Activated CD4-positive, alpha-beta T cell treated with anti-CD3 and anti-CD28 coated beads for 24 hours (primary cell): ENCODE measurements at places on chromosomes 7 and 10.

DNA sequence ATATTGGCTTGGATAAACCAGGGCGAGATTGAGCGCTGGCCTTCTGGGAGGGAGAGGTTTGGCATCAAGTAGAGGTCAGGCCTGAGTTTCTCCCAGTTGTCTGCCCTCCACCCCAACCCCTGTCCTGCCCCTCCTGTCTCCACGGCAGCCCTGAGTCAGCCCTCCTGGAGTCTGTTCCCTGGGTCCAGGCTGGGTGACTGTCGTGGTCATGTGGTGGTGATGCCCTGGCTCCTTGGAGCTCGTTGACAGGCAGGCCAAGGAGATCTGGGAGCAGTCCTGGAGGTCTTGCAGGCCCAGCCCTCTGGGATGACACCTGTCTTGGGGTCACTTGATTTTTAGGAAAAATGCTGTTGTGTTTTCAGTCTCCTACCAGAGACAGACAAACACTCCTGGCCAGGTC, 53.6 kb upstream of the PODXL start:
- no peak for DNase-seq

GRCh38 chr10:121702351-121703320, 104.4 kb upstream of the FGFR2 start:
- DNase-seq = no peak

DNA sequence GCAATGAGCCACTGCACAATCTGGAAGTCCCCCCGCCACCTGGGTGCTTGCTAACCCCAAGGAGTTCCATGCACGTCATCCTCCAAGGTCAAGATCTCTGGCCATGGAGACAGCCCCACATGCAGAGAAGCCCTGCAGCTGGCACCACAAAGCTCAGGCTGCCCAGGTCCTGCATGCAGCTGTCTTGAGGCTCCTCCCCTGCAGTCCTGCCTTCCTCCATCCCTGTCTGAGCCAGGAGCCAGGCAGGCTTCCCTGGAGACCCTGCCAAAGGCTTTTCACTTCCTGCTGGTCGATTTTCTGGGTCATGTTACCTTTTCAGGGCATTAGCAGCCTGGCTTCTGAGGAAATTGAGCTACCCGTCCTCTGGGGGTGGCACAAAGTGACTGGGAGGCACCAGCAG, 12.5 kb upstream of the TMEM72 start:
- no peak for DNase-seq

DNA sequence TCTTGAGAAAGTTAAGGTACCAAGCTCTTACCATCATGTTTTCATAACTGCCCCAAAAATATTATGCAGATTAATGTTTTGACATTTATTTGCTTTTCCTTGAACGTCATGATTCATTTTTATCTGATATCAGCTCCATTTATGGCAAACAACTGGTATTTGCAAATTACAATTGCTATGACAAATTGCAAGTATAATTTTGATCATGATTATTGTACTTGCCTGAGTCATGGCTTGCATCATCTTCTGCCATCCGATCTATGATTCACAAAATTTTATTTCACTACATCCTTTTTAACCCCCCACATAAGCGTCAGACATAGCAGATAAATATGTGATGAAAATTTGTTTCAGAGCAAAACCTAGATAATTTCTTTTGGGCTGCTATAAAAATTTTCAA, 155.0 kb downstream of the STK31 start:
- DNase-seq = no peak

DNA sequence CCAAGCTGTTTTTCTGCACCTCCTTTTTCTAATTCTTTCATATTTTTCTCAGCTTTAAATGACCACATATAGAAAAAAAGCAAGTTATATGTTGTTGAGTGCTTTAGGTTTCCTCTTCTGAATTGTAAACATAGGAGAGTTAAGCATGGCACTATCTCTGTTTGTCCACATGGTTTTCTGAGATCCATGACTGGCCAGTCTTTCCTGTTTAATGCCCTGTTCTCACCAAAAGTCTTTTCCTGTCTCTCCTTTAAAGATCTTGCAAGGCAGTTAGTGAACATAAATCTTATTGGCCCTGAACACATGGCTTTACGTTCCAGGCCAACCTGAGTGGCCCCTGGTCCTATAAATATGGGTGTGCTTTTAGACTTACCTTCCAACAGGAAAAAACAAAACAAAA, 19.4 kb downstream of the TRPV5 start:
- DNase-seq = no peak

DNA sequence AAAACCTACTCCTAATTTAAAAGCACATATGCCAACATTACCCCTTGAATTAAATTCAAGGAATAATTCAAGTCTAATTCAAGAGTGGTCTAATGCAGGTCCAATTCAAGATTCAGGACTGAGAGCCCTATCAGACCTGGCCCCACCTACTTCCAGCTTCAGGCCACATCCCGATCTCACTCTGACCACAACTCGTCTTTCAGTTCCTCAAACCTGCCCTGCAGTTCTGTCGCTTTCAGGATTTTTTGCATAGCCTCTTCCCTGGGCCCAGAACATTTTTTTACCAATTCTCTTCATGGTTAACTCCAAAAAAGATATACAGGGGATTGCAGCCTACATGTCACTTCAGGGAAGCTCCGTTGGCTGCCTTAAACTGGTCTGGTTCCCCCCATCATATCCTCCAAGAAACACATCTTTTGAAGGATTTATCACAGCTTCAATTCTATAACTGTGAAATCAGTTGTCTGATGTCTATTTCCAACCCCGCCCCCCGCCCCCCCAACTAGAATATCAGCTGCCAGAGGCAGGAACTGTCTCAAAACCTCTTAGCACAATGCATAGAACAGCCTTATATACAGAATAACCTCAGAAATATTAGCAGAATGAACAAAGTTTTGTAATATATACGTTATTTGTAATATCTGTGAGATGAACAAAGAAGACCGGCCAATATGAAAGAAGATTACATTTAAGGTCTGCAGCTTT, 20.8 kb downstream of the CCDC6 start:
- DNase-seq = no peak

DNA sequence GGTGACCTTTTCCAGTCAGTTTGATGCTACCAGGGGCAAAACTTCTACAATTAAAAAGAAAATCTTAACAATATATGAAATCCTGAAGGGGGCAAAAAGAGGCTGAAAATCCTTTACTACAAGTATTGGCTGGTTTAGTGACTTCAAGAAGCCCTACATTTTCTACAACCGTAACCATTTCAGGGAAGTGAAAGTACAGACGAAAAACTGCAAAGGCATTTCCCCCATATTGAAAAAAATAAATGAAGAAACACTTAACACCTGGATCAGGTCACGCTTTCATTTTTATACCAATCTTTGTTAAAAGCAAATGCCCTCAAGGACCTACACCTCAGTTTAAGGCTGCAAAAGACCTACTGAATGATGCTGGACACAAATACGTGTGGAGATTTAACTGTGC, 38.6 kb downstream of the IL6 start:
- DNase-seq = no peak

DNA sequence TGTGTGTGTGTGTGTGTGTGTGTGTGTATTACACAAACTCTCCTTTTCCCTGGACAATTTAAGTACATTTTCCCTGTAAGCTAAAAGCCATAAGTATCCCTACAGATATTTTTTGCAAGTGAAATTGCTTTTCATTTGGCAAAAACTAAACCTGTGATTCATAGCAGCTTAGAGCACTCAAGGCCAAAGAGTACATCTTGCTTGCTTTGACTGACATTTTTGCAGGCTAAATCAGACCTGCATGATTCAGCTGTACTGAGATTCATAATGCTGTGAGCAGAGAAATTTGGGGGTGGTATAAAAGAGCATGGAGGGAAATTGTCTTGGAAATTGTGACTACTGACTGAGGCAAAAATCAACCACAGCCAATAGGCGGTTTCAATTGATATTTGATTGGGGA, 500.4 kb downstream of the GFRA1 start:
- DNase-seq = no peak

GRCh38 chr7:34130558-34131295, 225.4 kb downstream of the BMPER start:
- no peak for DNase-seq

DNA sequence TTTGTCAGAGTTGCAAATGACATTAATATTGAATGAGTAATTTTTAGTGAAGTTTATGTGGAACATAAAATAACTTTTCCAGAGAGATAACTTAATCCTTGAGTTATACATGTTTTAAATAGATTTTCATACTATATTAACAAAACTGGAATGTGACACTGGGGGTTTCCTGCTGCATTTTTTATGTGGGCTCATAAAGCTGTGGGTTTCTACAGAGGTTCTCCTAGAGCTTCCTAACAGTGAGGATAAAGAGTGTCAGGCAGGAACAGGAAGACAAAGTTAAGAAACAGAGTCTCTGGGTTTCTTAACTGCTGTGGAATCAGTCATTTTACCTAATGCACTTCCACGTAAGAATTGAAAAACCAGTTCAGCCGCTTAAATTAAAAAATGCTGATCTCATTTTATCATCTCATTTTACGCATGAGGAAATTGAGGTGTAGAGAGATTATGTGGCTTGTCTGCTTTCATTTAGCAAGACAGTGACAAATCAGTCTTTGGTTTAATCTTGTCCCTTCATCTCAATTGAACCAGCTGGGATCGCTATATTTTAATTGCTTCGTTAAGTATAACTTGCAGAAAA, 5.0 kb downstream of the CD36 start:
- DNase-seq = no peak

- no peak for DNase-seq
Measured at GRCh38 chr10:79926037-79926436, 22.9 kb downstream of the SFTPD start.

DNA sequence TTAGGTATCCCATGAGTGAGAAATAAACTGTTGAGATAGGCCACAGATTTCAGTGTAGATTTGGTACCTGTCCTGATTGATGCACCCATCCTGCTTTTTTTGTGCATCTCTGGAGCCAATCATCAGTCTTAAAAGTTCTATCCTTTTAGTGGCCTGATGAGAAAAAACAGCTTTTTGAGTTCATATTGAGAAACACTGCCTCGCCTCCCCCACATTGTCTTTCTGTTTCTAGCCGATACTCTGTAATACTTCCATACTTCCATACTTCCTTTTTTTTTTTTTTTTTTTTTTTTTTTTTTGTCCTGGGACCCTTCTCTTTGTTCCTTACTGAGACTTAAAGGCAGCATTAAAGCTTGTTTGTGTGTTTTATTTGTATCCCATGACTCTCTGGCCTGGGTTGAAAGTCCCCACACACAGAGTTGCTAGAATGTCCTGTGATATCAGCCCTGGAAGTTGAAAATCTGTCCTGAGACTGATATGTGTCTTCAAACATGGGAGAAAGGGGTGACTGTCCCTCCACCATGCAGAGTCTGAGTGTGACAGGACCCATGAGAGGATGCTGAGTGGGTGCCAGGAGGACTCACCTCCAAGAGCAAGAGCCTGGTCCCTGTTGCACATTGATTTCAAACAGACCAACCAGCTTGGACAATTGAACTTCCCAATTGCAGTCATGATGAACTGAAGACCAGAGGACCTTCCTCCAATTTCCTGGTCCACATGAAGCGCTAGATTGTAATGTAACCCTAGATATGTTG, 5.7 kb downstream of the ZNF22 start:
- DNase-seq = no peak

DNA sequence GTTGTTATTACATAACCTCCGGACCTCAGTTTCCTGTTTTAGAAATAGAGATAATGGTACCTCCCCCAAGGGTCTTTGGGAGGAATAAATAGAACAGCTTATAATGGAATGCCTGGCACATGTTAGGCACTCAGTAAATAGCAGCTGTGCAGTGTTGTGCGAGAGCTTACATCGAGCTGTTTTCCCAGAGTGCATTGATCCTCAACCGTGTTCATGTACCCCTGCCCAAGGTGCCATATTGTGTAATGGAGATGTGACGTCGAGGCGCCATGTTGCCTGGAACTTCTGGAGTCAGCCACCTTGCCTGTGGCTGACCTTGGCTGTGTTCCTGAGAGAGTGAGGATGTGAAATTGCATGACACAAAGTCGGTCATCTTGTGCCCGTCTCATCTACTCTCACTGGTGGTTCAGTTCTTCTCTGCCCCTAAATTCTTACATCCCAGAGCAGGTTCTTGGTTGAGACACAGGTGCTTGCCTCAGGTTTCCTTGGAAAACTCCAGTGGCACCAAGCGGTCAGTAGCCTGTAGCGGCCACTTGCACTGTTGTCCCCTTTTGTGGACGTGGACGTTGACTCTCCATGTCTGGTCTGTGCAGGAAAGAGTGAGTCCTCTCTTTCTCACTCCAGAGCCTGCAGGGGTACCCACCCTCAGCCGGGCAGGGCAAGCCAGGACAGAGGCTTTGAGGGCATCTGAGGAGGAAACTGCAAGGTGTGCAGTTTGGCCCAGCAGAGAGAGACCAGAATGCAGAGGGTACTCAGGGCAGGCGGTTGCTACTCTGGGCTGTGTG, 230.6 kb downstream of the MGMT start:
- DNase-seq = no peak

DNA sequence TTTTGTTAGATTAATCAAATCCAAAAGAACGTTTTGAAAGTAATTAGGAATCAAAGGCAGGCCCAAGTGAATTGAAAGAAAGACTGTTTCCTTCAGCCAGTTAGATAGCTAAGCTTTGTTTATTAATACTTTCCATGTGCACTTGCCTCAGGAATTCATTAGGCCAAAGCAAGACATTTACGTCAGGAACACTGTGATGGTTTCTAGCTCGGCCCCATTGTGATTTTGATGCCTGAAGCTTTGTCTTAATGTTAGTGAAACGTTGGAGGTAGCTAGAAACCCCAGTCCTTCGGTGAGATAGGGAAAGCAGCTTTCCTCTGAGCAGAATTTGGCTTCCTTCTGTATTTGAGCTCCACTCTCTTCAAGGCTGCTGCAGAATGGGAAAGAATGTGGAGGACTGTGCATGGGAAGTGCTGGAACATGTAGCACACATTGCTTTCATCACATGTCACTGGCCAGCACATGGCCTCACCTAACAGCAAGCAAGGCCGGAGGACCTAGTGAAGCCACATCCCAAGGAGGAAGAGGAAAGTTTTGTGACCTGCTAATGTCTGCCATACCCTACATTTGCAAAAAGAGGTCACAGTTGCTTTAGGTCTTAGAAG, 64.1 kb downstream of the PCGF5 start:
- DNase-seq = no peak

GRCh38 chr10:59133841-59134593, 42.4 kb upstream of the PHYHIPL start:
- DNase-seq = no peak

GRCh38 chr7:3243256-3243655, 57.8 kb upstream of the SDK1 start:
- no peak for DNase-seq

DNA sequence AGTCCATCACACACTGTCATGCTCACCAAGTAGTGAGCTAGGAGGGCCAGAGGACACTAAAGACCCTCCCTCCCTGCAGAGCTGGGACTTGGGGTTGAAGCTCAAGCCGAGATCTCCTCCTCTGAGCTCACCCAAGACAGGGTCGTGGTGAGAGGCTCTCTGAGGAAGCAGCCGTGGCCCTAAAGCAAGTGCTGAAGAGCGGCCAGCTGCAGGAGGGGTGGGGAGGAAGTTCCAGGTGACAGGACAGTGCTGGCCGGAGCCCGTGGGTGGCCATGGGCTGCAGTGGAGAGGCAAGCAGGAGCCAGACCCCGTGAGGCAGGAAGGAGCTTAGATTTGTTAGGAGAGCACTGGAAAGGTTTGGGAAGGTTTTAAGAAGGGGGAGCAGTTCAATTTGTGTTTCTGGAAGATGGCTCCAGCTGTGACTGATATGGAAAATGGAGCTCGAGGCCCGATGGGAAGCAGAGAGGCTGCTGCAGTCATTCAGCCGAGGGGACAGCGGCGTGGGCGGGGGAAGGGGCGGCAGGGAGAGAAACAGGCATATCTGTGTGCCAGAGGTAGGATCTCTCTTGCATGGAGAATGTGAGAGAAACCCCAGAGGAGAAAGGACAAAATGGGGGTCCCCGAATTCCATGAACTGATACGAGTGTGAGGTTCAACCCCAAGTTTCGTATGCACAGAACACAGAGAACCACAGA, 26.9 kb upstream of the DNAAF5 start:
- no peak for DNase-seq
